CMK (cell line): ENCODE measurements at places on chromosomes 7 and 10.

GRCh38 chr7:44184206-44184872 is 4.9 kb downstream of the GCK start:
- DNase-seq = no peak

DNA sequence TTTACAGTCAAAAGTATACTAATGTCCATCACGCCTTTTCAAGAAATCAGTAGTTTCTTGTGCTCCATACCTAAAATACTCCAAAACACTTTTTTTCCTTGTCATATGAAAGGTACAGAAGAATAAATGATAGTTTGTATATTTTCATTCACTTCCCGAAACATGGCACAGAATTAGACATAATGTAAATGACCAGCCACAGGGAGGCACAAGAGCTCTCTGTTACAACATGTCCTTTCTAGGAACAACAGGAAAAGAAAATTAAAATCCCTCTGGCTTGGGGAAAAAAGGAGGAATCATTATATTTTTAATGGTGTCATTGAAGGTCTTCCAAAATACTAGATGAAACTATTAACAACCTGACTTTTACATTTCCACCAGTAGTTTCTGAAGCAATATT is 331.2 kb downstream of the ACTR3B start:
- DNase-seq = no peak

DNA sequence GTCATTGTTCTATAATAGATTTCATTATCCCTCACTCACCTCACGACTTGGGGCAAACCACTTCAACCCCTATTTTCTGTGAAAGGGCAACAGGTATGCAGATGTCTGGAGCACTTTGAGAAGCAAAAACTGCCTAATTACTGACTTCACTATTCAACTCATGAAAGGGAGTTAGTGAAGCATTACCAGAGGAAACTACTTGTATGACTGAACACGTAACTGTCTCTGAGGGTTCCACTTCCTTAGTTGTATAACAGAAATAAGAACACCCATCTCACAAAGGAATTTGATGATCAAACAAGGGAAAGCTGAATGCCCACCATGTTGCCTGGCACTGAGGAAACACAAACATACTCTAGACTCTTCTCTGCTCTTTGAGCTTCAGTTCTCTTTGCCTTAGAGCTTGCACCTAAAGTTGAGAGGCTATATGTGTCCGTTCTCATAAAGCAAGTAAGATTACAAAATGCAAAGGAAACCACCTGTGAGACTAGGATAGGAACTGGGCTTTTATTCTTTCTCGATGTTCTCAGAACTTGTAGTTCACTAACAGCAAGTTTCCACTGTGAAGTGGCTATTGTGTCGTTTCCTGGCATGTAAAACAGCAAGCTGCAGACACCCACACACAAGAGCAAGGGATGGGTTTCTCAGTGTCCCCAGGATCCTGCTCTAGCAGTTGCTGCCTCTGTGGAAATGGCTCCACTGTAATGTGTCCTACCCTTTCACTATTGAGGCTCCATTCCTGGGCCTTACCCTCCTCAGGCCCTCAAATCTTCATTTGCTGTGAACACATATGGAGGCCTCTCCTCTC is 2.6 kb downstream of the TMEM243 start:
- no peak for DNase-seq

GRCh38 chr7:82469207-82469606 is 25.6 kb upstream of the CACNA2D1 start:
- no peak for DNase-seq

DNA sequence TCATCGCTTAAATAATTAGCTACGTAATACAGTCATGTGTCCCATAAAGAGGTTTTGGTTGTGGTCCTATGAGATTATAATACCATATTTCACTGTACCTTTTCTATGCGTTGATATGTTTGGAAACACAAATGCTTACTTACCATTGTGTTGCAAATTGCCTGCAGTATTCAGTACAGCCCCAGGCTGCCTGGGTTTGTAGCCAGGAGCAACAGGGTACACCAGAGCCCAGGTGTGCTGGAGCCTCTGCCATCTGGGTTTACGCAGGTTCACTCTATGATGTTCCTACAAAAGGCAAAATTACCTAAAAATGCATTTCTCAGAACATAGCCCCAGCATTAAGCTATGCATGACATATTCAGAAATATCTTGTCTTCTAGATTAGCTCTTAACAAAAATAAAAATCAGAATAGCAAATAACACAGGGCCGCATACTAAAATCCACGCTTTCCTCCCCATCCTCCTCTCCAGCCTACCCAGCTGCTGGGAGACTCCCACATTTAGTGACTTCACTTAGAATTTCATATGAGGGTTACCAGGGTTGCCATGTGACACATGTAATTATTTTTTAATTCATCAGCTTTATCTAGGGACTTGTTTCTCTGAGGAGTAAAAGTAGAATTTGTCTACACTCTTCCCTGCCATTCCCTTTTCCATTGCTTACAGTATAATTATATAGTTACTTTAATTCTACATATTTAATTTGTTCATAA is 559.0 kb upstream of the ADARB2 start:
- DNase-seq = no peak

GRCh38 chr7:128913870-128914565 is 3.5 kb upstream of the KCP start:
- no peak for DNase-seq

DNA sequence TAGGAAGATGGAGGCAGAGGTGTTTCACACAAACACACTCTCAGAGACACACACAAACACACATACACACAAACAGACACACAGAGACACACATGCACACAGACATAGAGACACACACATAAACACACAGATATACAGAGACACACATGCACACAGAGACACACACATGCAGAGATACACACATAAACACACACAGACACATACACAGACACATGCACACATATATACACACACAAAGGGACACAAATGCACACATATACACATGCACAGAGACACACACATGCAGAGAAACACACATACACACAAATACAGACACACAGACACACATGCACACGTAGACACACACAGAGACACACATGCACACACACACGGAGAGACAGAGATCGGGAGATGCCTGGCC is 163.3 kb downstream of the TCERG1L start:
- no peak for DNase-seq

DNA sequence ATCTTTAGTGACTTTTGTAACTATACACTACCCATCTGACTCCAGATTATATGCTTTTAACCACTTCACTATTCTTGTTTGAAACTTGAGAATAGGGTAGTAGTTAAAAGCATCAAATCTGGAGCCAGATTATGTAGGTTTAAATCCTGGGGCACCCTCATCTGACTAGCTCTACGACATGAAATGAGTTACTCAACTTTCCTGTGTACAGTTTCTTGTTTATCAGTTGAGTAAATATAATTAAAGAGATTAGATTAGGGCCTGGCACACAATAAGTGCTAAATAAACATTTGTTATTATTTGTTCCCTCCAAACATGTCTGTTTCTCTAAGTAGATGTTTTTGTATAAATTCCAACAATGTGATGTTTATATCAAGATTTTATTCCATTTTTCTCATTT is 485.3 kb upstream of the LRRTM3 start:
- DNase-seq = no peak

- no peak for DNase-seq
Observed at GRCh38 chr10:74150204-74150989, at the start of gene AP3M1. Gene AP3M1 (minus strand): TSS chr10:74150828. CDS start chr10:74138379, 12,449 bp downstream.

- DNase-seq = no peak
Observed at GRCh38 chr7:36825501-36825900, 101.2 kb upstream of the AOAH start.

- DNase-seq = no peak
Observed at GRCh38 chr7:86667732-86668131, 24.0 kb downstream of the GRM3 start.

DNA sequence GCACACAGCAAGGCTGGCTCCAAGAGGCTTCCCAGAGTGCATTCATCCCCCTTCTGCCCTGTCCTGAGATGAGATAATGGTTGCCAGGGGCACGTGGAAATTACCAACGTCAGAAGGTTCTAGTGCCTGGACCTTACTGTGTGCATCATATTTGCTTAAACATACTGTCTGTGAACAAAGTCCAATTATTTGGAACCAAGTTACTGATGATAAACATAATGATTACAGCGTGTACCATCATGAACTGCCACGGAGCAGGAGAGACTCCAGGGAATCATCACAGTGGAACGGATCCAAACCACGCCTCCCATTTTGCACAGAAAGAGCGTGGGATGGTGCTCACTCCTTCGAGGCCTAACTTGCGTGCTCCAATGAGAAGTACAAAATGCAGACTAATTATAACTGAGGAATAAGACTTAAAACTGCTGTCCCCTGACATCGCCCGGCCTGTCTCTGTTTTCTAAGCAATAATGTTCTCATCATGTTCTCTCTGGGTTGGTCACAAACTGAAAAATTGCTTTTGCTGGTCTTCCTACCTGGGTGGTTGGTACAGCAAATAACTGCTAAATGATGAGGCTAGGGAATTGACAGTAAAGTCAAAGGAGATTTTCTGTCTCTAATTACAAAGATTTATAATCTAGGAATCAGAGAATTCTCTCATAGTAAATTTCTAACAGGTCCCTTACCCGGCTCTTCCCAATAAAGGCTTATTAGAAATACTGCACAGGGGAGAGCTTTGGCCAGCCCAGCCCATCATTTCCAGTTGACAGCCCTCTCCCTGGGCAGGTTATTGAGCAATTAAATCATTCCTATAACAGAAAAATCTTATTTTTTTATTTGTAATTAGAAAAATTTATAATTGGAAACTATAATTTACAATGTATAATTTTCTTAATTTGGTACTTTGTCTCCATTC is 182.2 kb downstream of the CAMK1D start:
- no peak for DNase-seq

DNA sequence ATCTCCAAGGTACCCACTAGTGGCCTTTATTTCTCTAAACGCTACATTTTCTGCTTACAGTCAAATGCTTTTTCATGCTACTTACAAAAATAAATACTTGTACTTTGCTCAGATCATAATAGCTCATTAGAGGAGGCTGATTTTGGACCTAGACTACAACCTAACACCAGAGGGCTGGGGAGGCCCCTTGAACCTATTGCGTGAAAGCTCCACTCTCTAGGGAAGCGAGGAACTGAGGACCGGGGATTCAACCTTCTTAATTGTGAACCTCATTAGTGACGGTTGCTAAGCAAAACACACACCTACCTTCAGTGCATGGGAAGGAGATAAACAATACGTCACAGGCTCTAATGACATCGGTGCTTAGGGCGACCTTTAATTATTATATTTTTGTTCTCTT is 92.1 kb downstream of the EBF3 start:
- DNase-seq = no peak
